Natural killer cell (primary cell): ENCODE measurements at places on chromosomes 13 and 19.

- no peak overlapping the region for H3K27ac ChIP-seq
- H3K36me3 ChIP-seq: no peaks in the 10 kb centered on the region
- peaks cover 5% of the 10 kb centered on the region for H3K4me1 ChIP-seq
- DNase-seq: no peak
Observed at GRCh38 chr13:111551204-111551820, 230.9 kb downstream of the TEX29 start.

DNA sequence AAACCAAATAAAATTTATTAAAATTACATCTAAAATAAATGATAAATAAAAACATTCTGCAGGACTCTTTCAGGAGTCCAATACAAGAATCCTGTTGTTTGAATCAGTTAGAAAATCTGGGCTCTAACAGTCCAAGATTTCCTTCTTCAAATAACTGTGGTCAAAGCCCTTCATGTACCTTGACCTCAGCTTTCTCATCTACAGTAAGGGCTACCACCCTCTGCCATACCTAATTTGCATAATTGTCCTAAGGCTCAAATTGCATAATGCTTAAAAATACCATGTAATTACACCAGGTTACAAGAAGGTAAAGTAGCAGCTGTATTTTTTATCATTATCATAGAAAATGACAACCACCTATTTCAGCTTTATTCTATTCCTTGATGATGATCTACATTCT is 54.3 kb downstream of the XPO4 start:
- DNase-seq: no peak
- H3K27ac ChIP-seq: no peak overlapping the region
- H3K27me3 ChIP-seq: no peaks in the 10 kb centered on the region
- no peaks in the 10 kb centered on the region for H3K4me1 ChIP-seq
- no peak overlapping the region for H3K4me3 ChIP-seq
- H3K36me3 ChIP-seq: peaks cover 2% of the 10 kb centered on the region

DNA sequence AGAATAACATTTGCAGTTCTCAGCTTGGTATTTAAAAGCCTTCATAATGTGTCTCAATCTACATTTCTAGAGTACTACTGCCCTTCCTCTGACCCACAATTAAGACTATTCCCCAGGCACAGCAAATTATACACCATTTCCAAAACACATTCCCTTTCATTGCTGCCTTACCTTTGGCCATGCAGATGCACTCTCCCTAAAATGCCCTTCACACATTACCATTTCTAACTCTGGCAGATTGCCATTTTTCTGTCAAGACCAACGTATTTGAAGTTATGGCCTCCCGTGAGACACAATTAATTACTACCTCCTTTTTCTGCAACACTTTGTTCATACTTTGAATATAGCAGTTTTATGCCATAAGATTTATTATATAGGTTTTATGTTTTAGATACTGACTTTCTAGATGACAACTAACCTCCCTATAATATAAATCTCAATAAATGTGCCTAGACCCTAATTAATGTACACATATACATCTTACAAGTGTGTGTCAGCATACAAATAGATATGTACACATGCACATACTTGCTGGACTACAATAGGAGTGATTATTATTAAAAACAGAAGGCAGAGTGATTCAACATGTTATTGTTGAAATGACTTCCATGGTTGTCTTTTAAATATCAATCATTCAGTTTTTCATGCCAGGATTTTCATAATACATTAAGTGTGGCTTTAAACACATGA is 2902.5 kb downstream of the PCDH9 start:
- H3K27ac ChIP-seq: no peak overlapping the region
- H3K27me3 ChIP-seq: no peaks in the 10 kb centered on the region
- no peaks in the 10 kb centered on the region for H3K4me1 ChIP-seq

- no peak for DNase-seq
- H3K4me3 ChIP-seq: no peak overlapping the region
- H3K27me3 ChIP-seq: no peaks in the 10 kb centered on the region
- H3K27ac ChIP-seq: no peak overlapping the region
- peaks cover 48% of the 10 kb centered on the region for H3K36me3 ChIP-seq
Observed at GRCh38 chr19:1985588-1986356, 29.7 kb downstream of the BTBD2 start.

DNA sequence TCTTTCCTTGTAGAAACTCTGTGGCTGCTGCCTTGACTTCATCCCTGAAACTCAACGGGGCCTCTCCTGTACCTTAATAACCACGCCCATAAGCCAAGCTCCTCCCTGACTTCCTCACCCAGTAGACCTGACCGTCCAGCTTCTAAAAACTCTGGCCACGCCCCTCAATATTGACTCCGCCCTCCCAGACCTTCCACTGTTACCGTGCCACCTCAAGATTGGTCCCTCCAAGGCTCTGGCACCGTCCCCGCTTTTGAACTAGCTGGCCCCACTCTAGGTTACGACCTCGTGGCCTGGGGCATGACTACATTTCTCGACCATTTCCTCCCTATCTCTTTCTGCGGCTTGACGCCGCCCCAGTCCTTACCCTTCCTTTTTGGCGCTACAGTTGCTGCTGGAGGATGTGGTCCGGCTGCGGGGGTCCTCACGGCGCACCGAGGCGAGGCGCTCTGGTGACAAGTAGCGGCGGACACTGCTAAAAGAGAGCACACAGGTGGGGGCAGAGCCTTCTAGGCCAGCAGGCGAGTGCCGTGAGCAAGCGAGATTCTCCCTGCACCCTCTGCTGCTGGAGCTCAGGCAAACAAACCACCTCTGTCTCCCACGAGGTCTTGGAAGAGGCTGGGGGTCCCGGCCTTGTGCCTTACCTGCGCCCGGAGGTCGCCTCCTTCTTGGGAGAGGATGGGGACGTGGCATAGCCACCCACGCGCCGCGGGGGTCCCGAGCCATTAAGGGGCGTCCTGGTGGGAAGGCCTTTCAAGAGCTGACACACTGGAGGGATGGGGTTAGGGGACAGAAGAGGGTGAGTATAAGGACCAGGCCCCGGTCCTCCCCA is 2.3 kb upstream of the EML2 start:
- peak; percentile 82 for DNase-seq
- H3K4me1 ChIP-seq: peaks cover 74% of the 10 kb centered on the region
- H3K4me3 ChIP-seq: peak overlapping the region; percentile 39
- peak overlapping the region; percentile 98 for H3K27ac ChIP-seq
- no peaks in the 10 kb centered on the region for H3K27me3 ChIP-seq

DNA sequence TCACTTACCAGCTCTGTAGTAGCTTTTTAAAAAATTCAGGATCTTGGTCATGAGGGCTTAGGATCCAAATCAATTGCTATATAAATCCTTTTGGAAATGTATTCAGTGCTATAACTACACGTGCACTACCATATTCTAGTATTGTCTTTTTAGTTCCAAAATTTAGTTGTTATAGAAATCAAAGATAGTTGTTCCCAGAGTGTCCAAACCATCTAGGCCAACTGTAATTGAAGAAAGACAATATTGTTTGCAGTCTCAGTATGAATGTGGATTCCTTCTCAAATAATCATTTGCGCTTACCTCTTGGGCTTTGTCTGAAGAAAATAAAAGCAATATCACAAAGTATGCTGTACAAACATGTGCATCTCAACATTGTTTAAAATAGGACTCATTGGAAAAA is 184.1 kb upstream of the EDNRB start:
- DNase-seq: no peak
- H3K4me3 ChIP-seq: no peak overlapping the region
- H3K36me3 ChIP-seq: no peaks in the 10 kb centered on the region
- H3K27ac ChIP-seq: no peak overlapping the region

DNA sequence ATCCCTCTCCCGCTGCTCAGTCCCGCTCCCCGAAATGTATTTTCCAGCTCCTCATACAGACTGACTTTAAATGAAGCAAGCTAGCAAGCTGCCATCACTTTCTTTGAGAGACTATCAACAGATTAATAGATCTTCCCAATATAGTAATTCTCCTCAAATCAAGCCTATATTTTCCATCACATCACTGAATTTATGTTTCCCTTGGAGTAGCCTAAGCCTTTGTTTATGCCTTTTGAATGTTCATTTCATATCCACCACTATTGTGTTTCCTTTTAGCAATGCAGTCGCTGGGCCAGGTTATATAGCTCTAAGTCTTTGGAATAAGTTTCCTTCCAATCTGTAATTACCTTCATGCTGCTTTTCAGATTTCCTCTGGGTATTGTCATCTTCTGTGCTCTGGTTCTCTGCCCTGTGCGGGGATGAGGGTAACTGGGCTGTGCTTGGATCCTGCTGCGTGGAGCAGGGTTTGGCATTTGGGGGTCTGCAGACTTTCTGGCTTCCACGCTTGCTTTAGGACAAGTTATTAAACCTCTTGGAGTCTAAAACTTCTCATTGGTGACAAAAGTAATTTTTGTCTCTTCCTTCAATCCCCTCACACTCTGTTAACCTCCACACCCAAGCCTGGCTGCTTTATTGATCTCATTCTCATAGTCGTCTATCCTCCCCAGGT is 256.9 kb downstream of the DLEU7 start:
- no peak overlapping the region for H3K4me3 ChIP-seq
- no peak overlapping the region for H3K27ac ChIP-seq
- peaks cover 4% of the 10 kb centered on the region for H3K4me1 ChIP-seq
- DNase-seq: no peak
- H3K36me3 ChIP-seq: no peaks in the 10 kb centered on the region
- H3K27me3 ChIP-seq: no peaks in the 10 kb centered on the region
